Stimulated activated CD8-positive, alpha-beta memory T cell treated with anti-CD3 and anti-CD28 coated beads, Interleukin-2, amount 100 ng/mL, for 48 hours (primary cell): ENCODE measurements at places on chromosomes 11 and 22.

DNA sequence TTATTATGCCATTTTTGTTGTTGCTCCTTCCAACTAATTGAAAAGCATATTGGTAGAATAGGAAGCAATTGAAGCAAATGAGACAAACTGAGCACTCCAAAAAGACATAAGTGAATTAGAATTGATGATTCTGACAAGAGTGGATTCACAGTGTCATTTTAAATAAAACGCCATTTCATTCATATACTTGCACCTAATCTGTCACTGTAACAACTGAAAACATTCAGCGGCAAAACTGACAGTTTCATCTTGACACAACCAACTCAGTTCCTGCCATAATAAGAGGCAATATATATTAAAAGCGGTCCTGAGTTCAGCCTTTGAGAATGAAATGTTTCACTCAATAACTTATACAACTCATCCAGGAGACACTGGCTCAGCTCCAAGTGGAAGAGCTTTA is 306.8 kb downstream of the CNTN5 start:
- DNase-seq: no peak

GRCh38 chr22:23069502-23070357 is 589 bp upstream of the GNAZ start:
- DNase-seq: peak; percentile 81

GRCh38 chr11:79102840-79103239 is 338.0 kb downstream of the TENM4 start:
- no peak for DNase-seq

GRCh38 chr11:18770479-18771125 is 21.0 kb downstream of the PTPN5 start:
- no peak for DNase-seq

DNA sequence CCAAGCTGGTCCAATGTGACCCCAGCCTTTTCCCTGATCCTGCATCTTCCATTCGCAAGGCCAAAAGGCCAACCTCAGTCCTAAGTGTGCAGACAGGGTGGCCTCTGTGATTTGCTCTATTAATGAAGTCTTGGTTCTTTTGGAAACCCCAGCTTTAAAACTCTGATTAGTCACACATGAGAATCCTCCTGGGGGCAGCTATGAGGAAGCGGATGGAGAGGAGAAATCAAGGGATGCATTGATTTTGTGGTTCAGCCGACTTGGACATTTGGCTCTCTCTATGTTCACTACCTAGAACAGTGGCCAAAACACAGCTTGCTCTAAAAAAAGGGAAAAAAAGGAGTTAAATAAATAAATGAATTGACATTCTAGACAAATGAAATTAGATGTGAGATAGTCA is 98.6 kb upstream of the USP47 start:
- DNase-seq: no peak

DNA sequence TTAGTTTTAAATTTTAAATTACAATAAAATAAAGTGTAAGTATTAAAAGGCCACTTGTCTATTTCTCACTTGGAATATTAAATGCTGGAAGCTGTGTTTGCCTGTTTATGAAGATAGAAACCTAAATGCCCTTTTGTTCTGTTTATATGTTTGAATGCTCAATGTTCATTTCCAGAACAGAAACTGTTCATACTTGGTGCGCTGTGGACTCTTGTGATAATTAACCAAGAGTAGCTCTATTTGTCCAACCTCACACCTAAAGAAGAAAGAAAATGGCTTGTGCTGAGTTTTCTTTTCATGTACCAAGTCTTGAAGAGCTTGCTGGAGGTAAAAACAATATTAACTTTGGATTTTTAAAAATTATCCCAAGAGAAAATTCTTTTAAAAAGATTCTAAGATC is 5.7 kb downstream of the C11orf54 start:
- DNase-seq: no peak

GRCh38 chr11:71988050-71988449 is 10.7 kb upstream of the IL18BP start:
- no peak for DNase-seq

GRCh38 chr11:33622186-33622585 is 78.4 kb downstream of the C11orf91 start:
- DNase-seq: no peak

DNA sequence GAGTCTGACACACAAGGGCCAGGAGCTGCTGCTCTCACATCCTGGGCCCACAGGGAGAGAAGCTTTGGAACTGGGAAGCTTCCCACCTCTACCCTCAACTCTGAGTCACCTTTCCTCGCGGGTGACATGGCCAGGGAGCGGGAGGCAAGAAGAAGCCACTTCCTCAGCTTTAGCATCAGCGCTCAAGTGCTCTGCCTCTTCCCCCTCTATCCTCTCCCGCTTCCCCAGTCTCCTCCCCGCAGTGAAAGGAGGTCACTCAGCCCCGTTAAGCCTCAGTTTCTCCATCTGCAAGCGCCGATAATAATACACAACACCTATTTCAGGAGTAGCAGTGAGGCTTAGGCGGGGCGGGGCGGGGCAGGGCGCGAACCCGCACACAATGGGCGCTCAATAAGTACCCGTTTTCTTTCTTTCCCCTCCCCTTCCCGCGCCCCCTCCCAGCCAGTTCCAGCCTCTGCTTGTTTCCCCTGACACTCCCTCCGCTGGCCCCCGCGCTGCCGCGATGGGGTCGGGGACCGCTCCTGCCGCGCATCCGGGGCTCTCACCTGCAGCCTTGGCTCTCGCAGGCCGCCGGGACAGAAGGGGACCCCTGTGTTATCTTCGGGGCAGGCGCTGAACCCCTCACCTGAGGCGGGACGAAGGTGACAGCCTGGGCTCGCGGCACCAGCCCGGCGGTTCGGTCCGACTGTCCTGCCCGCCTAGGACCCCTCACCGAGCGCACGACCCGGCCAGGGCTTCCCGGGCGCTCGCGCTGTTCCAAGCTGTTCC is 892 bp downstream of the GDPD5 start:
- DNase-seq: no peak

GRCh38 chr11:27312110-27312509 is 50.9 kb downstream of the CCDC34 start:
- no peak for DNase-seq

DNA sequence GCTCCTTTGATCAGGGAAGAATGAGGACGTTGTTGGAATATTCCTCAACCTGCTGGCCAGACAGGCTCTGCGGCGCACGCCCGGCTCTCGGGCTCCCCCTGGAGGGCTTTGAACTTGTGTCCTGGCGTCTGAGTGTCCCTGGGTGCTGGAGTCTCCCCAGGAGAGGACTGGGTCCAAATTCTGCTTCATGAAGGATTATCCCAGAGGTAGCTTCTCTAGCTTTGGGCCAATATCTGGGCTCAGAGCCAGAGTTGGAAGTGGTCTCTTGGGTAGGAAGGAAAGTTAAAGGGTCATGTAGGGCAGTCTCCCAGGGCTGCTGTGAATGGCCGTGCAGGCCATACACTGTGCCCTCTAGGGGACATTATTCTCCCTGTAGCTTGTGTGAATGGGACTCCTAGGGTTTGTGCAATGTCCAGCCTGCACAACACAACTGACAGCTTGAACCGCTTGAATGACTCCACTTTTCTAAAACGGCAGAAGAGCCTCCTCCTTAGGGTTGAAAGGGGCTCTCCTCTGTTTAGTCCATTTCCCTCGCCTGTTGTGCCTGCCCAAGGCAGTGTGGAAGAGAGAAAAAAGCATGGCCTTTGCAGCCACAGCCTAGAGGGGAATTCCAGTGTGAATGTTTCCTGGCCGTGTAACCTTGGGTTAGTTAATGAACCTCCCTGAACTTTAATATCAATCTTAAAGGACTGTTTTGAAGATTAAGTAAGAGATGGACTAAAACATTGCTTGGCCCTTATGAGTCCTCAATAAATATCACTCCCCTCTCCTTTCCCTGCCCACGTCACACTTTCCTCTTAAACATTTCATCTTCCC is 111.2 kb upstream of the THY1 start:
- peak; percentile 57 for DNase-seq

DNA sequence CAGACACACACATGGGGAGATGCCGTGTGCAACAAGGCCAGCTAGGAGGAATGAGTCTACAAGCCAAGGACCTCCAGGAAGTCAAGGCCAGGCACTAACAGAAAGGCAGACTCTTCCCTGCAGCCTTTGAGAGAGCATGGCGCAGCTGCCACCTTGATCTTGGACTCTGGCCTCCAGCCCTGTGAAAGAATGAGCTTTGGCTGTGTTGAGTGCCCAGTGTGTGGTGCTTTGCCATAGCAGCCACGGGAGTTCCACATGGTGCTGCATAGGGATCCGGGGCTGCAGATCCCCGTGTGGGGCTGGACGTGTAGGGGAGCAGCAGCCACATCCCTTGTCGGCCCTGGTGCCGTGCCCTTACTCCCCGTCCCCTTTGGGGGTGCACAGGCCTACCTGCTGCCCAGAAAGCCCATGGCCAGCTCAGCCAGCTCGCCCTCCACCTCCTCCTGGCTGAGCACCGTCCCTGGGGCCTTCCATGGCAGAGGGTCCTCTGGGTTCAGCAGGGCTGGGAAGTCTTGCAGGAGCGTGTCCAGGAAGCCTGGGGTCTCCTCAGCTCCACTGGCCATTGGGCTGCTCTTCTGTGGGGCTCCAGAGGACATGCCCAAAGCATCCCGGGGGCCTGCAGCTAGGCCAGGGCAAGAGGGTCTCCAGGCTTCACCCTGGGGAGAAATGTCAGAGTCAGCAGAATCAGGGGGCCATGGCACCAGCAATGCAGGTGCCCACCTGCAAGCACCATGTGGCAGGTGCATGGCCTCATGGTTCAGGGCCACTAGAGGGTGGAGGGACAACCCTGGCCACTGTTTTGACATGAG is 7.0 kb downstream of the PPM1F start:
- no peak for DNase-seq

- no peak for DNase-seq
These were observed 237.5 kb upstream of the BLID start for GRCh38 chr11:122353561-122353960.

GRCh38 chr22:33715237-33715985 is 204.9 kb downstream of the LARGE1 start:
- DNase-seq: no peak

- no peak for DNase-seq
These were observed 133.2 kb downstream of the ADAMTS15 start for GRCh38 chr11:130581646-130582045.

DNA sequence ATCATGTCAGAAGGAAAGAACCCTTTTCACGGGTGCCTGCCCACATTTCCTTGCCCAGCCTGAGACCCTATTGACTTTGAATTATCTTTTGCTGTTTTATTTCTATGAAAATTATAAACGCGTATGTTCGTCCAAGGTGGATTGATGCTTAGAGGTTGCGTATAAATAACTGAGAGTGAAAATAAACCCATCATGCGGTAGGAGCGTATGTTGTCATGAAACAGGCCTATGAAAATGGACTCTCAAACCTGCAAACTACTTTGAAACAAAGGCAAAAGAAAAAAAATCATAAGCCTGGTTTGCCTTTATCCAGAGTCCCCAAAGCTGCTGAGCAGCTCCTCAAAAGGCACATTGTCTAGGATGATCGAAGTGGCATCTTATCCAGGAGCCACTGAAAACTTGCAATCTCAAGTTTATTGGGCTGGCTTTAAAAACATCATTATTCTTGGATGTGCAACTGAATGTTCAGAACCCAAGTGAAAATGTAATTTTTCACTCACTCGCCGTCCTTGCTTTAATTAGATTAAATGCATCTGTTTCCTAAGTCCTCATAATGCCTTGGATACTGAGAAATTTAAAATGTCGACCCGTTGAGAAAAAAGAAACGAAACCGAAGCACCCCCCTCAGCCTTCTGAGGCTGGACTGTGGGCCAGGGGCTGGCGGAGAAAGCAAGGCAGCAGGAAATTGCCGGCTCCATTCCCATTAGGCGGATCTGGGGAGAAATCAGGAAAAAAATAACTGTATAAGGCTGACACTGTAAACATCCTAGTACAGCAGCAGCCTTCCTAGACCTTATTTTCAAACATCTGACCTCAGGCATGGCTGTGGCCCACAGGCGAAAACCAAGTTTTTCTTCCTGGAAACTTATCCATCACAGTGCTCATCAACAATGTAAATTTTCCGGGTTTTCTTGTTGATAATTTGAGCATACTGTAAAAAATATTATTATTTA is 82.9 kb upstream of the PPARA start:
- DNase-seq: no peak

GRCh38 chr11:68968306-68969250 is 12.2 kb downstream of the MRGPRD start:
- DNase-seq: no peak

DNA sequence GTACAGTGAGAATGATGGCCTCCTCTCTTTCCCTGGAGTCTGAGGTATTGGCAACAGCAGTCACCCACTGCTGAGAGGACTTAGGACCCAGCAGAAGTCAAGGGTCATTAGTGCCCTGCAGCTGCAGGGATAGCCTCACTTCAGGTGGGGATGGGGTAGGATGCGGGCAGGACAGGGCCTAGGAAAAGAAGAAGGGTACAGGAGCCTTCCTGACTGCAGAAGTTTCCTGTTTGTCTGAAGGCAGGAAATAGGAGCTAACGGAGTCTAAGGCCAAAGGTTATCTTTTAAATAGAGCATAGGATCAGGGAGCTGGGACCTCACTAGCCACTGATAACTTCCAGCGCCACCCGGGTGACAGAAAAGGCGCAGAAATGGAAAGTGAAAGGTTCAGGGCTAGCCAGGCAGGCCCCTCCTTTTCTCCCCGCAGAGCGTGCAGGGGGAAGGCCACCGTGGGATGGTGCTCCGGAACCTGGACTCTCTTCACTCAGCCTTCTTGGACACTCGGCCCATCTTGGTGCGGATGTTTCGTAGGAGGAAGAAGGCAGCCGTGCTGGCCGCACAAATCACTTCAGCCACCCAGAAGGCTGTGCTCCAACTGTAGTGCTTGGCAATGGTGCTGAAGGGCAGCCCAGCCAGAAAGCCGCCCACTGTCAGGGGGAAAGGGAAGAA is 6.0 kb downstream of the TRAPPC4 start:
- no peak for DNase-seq

GRCh38 chr11:60512651-60513225 is 2.5 kb upstream of the MS4A13 start:
- no peak for DNase-seq

DNA sequence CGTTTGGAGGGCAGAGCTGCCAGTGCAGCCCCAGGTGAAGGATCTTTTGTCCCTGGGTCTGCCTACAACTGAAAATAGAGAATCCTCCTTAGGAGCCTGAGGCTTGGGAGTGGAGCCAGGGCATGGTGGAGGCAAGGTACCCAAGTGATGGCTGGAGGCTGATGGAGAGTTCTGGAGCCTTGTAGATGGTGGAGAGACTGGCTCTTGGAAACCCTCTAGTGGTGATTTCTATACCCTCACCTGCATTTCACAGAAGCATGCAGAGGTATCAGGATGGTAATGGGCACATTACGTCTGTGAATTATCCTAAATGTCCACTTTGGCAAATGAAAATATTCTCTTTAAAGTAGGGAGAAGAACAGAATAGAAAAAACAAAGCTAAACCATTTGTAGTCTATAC is 44.4 kb downstream of the INSC start:
- DNase-seq: no peak

DNA sequence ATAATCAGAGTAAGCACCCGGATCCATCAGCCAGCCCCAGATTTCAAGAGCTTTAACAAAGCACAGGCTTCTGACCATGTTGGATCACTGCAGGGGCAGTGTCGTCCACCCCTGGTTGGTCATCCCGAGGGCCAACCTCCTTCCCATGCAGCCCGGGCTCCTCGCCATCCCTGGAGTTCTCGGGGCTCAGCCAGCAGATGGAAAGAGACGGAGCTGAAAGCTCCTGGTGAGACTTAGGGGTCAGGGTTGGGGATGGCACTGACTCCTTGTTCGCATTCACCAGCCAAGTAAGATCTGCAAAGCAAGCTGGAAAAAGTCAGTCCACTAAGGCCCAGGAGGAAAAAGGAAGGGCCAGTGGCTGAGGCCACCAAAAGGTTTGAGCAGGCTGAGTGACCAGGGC is 888.9 kb downstream of the BRD1 start:
- no peak for DNase-seq

- DNase-seq: no peak
These were observed 4.8 kb downstream of the OR6A2 start for GRCh38 chr11:6794639-6795038.
